M059J (cell line): ENCODE measurements at places on chromosomes 16 and 17. TPM values are rescaled to one million over a fixed set of nuclear protein-coding genes. Genes with fewer than 3 reads are reported as not detected.
A peak's percentile ranks its signal among the peaks of the same experiment; 100 is the strongest.

DNA sequence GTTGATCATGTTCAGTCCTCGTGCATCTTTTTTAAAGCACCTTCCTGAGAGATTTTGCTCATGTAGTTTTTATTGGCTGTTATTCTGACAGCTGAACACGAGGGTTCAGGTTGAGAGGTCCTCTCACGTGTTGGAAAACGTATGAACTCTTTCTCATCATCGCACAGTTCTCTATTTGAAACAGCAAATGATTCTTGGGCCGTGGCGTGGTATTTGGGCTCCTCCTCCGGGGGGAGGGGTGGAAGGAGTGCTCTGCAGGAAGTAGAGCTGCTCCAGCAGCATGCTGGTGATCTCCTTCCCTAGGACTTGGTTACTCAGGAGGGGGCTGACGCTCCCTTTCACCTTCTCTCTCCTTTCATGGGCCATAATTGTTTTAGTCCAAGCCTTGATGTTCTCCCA lies 70.4 kb downstream of the KSR1 start:
- no peak for DNase-seq

DNA sequence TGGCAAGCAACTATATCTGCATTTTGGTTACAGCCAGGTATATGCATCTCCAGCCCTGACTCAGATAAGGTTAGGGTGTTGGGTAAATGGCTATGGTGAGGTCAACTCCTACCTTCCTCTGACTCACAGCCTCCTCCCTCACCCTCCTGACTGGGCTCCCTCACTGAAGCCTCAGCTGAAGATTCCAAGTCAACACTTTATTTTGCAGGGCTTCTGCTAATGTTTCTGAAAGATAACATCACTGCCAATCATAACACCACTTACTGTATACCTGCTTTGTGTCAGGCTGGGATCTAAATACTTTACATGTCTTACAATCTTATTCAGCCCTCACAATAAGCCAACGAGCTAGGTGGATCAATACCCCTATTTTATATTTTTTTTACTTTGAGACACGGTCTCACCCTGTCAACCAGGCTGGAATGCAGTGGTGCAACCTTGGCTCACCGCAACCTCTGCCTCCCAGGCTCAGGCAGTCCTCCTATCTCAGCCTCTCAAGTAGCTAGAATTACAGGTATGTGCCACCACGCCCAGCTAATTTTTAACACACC lies 47.8 kb upstream of the GCSH start:
- peak; percentile 46 for DNase-seq

GRCh38 chr17:82935966-82936767 lies 96.3 kb upstream of the ZNF750 start:
- no peak for DNase-seq

DNA sequence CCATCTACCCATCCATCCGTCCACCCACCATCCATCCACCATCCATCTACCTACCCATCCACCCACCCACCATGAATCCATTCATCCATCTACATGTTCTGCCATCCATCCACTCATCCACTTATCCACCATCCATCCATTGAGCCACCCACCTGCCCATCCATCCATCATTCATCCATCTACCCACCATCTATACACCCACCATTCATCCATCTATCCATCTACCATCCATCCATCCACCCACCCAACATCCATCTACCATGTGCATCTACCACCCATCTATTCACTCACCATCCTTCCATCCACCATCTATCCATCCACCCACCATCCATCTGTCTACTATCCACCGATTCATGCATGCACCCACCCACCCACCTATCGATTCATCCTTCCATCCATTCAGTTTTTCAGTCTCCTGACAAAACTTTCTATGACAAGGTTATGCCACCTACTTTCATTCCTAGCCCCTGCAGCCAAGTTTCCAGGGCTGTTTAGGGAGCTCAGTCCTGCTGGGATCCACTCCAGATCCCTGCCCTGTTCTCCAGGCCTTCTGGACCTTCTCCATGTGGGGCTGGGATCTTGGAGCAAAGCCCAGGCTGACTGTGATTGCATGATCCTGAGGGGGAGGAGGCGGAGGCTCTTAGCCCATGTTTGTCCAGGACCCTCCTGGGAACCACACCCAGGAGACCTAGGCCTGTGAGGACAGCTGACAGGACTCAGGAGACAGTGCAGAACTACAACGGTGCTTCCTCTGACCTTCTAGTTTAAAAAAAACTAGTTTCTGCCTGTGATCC lies 27.4 kb downstream of the BCO1 start:
- peak; percentile 20 for DNase-seq

DNA sequence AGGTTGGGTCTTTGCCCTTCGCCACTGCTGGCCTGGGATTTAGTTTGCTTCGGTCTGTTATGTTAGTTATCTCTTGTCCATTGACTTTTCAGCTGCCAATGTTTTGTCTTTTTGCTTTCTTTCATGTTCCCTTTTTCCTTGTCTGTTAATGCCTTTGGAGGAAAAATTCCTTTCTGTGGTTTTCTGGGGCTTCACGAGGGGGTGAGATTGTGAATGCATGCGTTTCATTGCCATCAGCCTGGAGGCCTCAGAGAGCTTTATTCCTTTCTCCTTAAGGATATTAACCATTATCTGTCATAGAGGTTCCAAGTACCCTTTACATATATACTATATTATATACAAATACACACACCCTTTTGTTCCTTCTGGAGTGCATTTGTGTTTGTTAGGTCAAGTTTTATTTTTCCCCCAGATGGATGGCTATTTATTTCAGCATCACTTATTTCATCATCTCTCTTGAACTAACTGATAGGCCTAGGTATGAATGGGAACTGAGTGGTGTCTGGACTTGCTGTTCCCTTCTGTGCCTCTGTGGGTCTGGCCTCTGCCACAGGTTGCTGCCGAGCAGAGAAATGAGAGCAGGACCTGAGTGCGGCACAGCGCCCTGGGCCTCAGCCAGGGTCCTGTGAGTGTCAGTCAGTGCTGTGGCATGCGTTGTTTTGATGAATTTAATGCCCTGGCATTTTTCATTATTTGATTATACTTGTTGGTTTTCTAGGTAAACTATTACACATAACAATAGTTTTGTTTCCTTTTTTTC lies 193.4 kb downstream of the LGALS9B start:
- DNase-seq, result no peak

- peak; percentile 33 for DNase-seq
These were observed 150.1 kb downstream of the RAB11FIP4 start for GRCh38 chr17:31541559-31541958.

The HBM gene
- not detected in 2 replicates for total RNA-seq

The CX3CL1 gene
- total RNA-seq, result 0.81 and 1.0 TPM in 2 replicates

The OSBPL7 gene
- total RNA-seq, result 3.5 and 5.1 TPM in 2 replicates
